Smooth muscle cell of the brain vasculature (primary cell): ENCODE measurements at places on chromosomes 3 and 15.

- DNase-seq = no peak
Measured at GRCh38 chr15:100054539-100054938, 287.2 kb downstream of the ADAMTS17 start.

DNA sequence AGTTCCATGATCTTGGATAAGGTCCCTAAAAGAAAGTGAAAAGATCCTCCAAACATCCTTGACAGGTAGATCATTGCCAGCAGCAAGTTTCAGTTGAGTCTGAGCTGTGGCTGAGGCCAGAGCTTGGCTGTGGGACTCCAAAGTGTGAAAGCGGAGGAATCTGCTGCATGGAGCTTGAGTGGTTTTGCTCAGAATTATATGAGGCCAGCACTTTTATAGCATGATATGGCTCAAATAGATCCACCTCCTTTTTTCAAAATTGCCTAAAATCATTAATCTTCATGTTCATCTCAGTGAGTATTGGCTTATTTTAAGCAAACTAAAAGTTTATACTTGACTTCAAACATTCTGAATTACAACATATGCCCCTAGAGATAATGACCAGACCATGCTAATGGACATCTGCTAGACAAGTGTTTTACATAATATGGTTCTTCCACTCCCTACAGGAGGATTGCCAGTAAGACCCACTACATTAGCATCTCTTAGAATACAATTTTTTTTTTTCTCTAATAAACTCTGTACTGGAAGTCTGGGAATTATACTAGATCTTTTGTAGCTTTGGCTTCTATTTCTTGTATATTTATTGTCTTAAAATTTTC lies 368.1 kb downstream of the ZPLD1 start:
- DNase-seq = no peak

GRCh38 chr3:129622226-129622874 lies 15.9 kb upstream of the PLXND1 start:
- DNase-seq = no peak

DNA sequence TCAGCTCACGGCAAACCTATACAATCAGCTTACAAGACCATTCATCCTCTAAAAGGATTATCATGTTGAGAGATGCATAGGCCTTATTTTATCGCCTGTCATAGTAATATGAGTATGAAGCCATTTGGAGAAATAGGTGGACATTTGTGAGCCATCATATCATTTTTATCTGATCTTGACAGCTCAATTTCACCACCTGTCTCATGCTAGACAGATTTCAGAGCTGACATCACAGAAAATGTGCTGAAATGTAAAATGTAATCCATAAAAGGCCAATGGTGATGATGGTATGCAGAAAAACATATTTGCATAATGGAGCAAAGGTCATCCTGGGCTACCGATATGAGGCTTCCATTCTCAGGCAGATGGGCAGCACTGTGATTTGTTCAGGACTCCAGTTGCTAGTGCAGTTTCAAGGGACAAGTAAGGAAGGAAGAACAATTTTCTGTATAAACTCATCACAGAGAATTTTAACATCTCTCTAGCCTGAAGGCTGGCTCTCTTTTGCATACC lies 221.5 kb downstream of the ULK4 start:
- no peak for DNase-seq

GRCh38 chr3:58135712-58136543 lies 74.8 kb downstream of the DNASE1L3 start:
- DNase-seq = no peak

GRCh38 chr15:28989239-28989830 lies 103.6 kb downstream of the APBA2 start:
- no peak for DNase-seq

GRCh38 chr3:18765662-18766061 lies 340.5 kb upstream of the SATB1 start:
- no peak for DNase-seq

- DNase-seq = no peak
Measured at GRCh38 chr3:45078910-45079522, 52.9 kb downstream of the CLEC3B start.

DNA sequence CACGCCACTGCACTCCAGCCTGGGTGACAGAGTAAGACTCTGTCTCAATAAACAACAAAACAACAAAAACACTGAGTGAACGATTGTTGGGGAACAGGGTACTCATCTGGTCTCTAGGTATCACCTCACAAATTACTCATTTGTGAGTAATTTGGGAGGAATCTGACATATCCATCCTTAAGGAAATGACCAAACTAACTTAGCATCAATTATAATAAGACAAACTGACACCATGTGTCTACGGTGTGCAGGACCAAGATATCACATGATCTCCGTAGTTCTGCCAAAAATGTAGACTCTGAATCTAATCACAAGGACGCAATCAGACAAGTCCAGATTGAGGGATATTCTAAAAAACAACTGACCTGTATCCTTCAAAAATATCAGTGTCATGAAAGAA lies 12.0 kb upstream of the DAPK2 start:
- no peak for DNase-seq

DNA sequence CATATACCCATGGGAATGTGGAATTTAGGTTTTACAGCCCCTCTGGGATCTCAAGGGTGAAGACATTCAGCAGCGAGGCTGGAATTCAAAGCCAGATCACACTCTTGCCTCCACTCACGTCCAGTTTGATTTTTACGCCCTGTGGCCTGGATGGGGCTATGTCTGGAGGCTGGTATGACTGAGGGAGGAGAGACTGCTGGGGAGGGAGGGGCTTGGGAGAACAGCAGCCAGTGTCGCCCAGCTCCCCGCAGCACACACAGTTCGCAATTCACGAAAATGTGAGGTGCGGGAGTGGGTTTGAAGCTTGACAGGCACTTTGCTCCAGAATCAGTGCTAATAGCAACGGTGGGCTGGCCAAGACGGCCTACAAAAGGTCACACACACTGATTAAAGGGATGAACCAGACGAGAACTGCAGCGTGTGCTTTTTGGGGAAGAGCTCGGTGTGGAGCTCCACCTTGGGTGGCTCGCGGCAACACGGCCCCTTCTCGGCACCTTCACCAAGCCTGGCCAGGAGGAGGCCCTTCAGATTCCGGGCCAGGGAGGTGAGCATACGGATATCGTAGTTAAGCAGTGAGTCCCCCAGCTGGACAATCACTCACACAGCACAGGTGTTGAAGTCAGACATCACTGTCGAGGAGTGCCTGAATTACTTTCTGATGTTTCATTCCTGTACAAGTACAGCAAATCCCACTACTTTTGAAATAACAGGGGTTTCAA lies 16.4 kb downstream of the EHD4 start:
- no peak for DNase-seq

DNA sequence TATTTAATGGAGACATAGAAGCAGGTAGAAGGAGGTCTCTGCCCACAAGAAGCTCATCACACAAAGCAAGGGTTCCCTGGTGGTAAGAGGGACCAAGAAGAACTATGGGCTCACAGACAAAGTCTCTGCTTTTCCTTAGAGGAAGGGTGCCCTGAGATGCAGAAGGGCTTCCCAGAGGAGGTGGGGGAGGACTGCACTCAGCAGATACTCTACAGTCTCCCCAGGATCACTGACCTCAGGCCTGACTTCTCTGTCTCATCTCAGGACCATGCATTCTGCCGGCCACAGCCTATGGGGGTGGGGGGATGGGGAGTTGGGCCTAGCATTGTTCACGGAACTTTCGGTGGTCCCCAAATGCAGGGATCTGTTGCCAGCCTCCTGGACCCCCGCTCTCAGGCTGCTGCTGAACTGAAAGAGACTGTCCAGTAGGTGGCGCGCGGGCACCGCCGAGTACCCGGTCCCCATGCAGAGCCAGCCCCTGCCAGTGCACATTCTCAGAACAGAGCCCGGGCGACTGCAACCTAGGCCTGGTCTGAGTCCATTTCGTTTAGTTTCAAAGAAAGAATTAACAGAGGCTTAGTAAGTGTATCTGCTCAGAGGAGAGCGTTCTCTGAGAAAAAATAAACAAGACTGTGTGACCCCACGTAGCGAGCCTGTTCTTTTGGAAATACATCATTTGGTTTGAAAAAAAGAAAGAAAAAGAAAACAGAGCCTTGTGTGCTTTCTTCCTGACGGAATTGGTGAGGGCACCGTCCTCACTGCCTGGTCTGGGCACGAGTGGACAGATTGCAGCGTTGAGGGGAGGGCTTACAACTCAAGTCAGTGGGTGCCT lies 74.1 kb downstream of the LRTM1 start:
- DNase-seq = peak; percentile 45

GRCh38 chr3:157204431-157204830 lies 44.5 kb upstream of the CCNL1 start:
- DNase-seq = peak; percentile 7

- DNase-seq = no peak
Measured at GRCh38 chr3:175940243-175940642, 1081.1 kb downstream of the NAALADL2 start.

DNA sequence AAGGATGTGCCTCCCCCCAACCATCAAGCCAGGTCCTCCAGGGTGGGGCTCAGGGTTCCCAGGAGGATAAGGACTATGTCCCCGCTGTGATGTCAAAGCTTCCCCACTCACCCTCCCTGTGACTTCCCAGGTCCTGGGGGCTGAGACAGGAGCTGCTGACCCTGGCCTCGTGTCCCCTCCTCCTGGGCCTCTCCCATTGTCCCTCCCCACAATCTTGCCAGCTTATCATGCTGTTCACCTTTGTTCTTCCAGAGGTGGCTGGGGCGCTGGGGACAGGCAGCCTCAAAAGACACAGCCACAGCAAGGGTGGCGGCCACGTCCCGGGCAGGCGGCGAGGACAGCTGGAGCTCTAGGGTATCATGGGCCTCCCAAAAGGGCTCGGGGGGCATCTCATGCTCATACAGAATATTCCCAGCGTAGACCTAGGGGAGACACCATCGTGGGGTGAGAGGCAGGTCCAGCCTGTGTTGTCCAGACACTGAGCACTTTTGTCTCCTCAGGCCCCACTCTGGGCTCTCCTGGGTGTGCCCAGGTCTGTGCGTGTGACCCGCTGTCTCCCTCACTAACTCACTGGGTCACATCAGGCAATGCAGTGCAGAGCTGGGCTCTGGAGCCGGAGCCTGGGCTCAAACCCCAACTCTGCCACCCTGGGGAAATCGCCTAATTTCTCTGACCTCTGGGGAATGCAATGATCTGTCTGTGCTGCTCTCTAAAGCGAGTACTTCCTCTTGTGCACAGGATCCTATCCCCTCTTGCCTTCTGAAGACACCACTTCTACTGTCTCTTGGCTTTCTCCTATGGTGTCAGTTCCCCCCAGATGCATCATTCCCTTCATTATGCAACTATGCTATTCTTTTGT lies 30.0 kb downstream of the SNX33 start:
- DNase-seq = no peak
